ENCODE measurements at places on chromosomes 3 and 15. TPM values are rescaled to one million over a fixed set of nuclear protein-coding genes. Genes with fewer than 3 reads are reported as not detected.

SCG3 gene
- not detected for total RNA-seq

- no peak for DNase-seq
These were observed 46.4 kb downstream of the MOBP start for GRCh38 chr3:39513791-39514369.

CHST2 gene
- total RNA-seq: 1.8 TPM

GRCh38 chr3:97066531-97066930 lies 252.1 kb downstream of the EPHA6 start:
- DNase-seq: no peak

- DNase-seq: no peak
These were observed 41.9 kb upstream of the THBS1 start for GRCh38 chr15:39538936-39539335.

GRCh38 chr3:110533089-110533488 lies 538.5 kb upstream of the NECTIN3 start:
- no peak for DNase-seq

MNS1 gene
- total RNA-seq: not detected

DNA sequence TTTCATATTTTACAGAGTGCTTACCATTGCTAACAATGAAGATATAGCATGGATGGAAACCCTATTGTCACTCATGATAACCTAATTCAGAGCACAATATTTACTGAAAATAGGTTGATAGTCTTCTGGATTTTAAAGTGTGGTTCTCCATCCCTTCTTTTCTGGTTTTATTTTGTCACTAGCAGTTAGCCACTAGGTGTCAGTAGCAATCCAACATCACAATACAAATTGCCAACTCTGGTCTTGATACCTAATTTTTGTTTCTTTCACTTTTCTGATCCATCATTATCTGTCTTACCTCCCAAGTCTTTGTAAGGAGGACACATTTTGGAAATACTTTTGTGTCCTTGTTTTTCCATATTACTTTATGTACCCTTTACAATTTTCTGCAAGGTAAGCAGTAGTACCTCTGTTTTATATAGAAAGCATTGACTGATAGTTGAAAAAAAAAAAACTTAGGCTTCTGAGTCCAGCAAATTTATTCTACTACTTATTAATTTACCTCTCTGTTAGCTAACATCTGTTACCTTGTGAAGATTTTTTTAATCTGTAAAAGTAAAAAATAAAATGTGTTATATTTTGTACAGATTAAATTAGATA lies 28.3 kb upstream of the CRYBG3 start:
- DNase-seq: no peak

GRCh38 chr3:169965562-169966427 lies 812 bp upstream of the SEC62 start:
- no peak for DNase-seq

PRR20G gene
- not detected for total RNA-seq

DNA sequence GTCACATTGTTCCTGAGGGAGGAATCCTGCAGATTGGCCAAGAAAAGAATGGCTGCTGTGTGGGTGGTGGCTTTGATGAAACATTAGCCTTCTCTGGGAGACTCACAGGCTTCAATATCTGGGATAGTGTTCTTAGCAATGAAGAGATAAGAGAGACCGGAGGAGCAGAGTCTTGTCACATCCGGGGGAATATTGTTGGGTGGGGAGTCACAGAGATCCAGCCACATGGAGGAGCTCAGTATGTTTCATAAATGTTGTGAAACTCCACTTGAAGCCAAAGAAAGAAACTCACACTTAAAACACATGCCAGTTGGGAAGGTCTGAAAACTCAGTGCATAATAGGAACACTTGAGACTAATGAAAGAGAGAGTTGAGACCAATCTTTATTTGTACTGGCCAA lies 6.1 kb downstream of the PTX3 start:
- DNase-seq: no peak

- no peak for DNase-seq
These were observed 202.6 kb downstream of the UACA start for GRCh38 chr15:70560617-70561328.

- DNase-seq: no peak
These were observed 109.7 kb upstream of the GALNT15 start for GRCh38 chr3:16064642-16065414.

IDH3A gene
- 37.8 TPM for total RNA-seq

DNA sequence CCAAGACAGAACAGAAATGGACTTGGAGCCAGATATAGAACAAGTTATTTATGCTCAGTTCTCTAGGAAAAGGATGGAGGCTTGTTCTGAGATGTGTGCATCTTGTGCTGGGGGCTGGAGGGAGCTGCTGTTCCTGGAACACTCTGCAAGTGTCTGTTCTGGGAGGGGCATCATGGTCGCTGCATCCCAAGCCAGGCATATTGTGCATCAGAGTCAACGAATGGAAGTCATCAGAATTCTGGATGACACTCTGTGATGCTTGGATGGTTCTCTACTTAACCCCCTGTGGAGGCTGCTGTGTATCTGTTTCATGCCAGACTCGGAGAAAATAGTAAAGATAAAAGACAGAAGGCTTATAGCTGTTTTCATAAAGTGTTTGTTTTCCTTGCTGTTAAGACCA lies 34.7 kb downstream of the RPL22L1 start:
- DNase-seq: no peak

- no peak for DNase-seq
These were observed 98.1 kb upstream of the STRIT1 start for GRCh38 chr3:155391551-155391958.

DNA sequence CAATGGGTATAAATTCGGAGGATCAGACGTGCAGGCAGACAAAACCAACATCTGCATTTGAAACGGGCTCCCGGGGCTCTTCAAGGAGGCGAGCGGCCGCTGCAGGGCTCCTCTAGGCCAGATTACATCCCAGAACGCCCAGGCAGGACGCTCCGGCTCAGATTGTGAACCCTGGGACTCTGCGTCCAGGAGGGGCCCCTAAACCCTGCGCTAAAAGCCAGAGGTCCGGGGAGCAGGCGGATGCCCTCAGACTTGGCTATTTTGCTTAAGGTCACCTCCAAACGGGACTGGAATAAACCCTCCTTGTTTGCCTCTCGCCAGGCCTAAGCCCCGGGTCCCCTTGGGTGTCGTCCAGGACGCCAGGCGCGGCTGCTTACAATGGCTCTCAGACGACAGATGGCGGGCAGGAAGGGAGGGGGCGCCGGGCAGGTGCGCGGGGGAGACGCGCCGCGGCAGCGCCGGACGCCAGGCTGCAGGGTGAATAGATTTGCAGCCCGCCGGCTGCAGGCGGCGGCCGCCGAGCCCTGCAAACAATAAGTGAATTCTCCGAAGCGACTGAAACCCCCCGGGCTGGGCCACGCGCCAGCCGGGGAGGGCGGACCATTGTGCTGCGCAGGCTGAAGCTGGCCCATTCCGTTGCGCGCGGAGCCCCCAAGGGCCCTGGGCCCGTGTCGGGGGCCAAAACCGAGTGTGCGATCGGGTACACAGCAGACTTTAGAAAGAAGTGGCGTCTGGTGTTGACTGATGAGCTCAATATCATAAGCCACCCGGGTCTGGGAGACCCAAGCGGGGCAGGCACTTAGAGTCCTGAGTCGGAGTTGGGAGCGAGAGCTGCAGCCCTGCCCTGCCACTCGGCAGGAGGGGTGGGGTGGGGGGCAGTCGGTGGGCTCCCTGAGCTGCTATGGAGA lies 32.3 kb upstream of the AMOTL2 start:
- DNase-seq: no peak

DNA sequence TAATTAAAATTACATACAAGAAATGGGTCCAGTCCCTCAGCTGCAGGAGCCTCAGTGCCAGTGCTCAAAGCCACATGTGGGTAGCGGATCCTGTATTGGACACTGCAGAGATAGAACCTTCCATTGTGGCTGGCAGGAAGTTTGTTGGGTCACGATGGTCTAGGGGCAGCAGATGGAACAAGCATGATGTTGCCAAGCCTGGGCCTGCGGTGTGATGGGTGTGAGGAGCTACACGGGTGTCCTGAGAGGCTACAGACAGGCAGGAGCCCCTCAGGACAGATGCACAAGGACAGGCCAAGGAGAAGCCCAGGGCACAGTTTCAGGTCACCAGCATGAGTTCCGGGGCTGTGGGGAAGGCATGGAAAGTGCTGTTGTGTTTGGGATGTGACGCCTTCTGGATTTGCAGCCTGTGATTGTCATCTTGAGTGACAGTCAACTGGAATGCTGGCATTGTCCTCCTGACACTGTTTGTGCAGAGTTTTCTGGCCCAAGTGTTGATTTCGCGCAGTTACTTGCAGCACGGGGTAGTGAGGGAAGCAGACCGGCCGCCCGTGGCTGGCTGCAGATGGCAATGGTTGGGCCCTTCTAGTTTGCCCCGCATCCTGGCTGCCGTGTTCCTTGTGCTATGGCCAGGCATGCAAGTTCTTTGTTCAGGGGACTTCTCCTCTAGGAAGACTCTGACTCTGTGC lies 177.1 kb downstream of the NSMCE3 start:
- DNase-seq: no peak

DNA sequence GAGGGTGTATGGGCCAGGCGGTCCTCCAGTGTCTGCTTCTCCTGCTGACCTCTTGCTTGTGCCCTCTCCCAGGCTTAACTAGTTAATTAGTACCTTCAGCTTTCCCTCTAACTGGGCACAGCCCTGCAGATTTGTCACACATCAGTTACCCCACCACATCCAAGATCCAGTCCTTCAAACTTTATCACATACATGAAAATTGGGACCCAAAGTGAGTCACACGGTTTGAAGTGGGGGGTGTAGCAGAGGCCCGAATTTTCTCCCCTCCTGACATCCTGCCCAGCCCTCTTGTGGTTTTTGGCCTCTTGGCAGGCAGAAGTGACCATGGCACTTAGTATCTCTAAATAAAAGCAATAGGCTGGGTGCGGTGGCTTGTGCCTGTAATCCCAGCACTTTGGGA lies 3.9 kb downstream of the MAPKAPK3 start:
- DNase-seq: no peak

DNA sequence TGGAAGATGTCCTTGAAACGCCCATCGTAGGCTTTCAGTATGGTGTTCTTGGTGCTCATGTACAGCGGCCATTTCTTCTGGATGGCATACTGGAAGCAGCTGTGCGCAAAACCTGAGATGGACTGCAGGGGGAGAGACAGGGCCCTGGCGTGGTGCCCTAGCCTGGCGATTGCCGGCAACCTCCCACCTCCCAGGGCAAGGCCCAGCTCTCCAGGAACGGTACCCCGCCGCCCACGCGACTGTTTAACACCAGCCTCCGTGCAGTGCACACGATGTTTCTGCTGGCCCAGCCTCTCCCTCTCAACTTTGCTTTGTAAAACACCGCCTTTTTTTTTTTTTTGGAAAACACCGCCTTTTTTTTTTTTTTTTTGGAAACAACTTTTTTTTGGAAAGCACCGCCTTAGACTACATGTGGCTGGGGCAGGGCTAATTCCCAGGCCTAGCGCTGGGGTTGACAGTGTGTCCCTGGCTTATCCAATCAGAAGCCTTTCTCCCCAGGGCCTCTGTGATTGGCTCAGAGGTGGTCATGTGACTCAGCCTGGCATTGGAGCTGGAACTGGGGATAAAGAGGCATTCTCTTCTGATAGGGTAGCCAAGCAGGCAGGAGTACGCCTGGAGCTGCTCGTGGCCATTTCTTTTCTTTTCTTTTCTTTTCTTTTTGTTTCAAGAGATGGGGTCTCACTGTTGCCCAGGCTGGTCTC lies 14.7 kb downstream of the IDH2 start:
- no peak for DNase-seq

GRCh38 chr3:102545276-102545675 lies 110.5 kb downstream of the ZPLD1 start:
- no peak for DNase-seq

DNA sequence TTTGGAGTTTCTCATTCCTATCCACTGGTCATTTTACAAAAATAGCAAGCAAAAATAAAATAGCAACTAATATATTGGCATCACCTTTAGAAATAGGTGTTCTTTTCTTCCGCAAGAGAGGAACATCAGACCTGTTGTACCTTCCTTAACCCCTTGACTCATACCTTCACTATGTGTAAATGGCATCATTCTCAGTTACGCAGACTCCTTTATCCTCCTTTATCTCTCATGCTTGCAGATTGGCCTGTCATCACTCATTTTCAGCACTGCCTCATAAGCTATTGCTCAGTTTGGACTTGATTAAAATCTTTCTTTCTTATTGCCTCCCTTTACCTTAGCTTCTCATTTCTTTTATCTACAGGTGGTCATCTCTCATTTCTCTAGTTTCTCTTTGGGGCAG lies 21.4 kb downstream of the ARHGEF26 start:
- DNase-seq: no peak

Measured in T-helper 17 cell (primary cell).